SK-N-SH (cell line): ENCODE measurements at places on chromosomes 2 and 18. TPM values are rescaled to one million over a fixed set of nuclear protein-coding genes. Genes with fewer than 3 reads are reported as not detected.

MCFD2 gene
- 88.2 and 123 TPM in 2 replicates for polyA plus RNA-seq

DNA sequence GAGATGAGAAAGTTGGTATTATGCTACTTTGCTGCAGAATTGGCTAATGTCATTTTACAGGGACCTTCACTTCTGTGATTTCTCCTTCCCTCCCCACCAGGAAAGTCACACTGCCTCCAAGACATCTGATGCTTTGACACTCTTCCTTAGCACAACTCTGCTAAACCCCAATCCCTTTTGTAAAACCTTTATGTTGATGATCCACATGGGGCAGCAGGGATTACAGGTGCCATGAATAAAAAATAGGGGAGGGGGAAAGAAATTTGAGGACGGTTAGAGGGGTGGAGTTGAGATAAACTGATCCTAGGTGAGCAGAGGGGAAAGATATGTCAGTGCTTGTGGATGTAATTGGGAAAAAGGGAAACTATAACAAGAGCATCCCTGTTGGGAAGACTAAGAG lies 26.4 kb downstream of the CCNT2 start:
- no peaks in the 10 kb centered on the region for H3K27me3 ChIP-seq
- no peak for DNase-seq
- H3K36me3 ChIP-seq, result peaks cover 82% of the 10 kb centered on the region
- no peak overlapping the region for H3K27ac ChIP-seq
- H3K4me3 ChIP-seq, result no peak overlapping the region
- H3K4me1 ChIP-seq, result no peaks in the 10 kb centered on the region

DNA sequence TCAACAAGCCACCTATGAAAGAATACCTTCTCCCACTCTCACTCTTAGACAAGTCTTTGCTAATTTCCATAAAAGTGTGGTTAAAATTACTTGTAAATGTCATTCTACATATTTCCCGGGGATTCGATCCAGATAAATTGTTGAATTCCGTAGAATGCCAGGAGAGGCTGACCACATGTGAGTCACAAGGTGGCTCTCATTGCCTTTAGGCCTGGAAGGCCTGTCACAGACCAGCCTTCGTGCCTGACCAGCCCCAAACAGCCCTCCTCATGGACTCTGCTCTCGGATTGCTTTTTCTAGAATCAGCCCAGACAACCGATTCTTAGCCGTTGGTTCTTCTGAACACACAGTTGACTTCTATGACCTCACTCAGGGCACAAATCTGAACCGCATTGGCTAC lies 86.0 kb downstream of the RTN4 start:
- H3K4me1 ChIP-seq, result peaks cover 4% of the 10 kb centered on the region; the same call in 1 of the 2 replicates
- no peaks in the 10 kb centered on the region for H3K27me3 ChIP-seq
- peaks cover 36% of the 10 kb centered on the region for H3K36me3 ChIP-seq
- no peak overlapping the region for H3K4me3 ChIP-seq
- DNase-seq, result no peak

GRCh38 chr2:218957671-218958070 lies 1.8 kb upstream of the CDK5R2 start:
- no peaks in the 10 kb centered on the region for H3K36me3 ChIP-seq
- no peak overlapping the region for H3K4me3 ChIP-seq
- H3K27me3 ChIP-seq, result peaks cover 41% of the 10 kb centered on the region
- DNase-seq, result no peak
- peaks cover 36% of the 10 kb centered on the region; the same call in 1 of the 2 replicates for H3K4me1 ChIP-seq
